CD4-positive, CD25-positive, alpha-beta regulatory T cell (primary cell): ENCODE measurements at places on chromosomes 5 and 9. TPM values are rescaled to one million over a fixed set of nuclear protein-coding genes. Genes with fewer than 3 reads are reported as not detected.

DNA sequence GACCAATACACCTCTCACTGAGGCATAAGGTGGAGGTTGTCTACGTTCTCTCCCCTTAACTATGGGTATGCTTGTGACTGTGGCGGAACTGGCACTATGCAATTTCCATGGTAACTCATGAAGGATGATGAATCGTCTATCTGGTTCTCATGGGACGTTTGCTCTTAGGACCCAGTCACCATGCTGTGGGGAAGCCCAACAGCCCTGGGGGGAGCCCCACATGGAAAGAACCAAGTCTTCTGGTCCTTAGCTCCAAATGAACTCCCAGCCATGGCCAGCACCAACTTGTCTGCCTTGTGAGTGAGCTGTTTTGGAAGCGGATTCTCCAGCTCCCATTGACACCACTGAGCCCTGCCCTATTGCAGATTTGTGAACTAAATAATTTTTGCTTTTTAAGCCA lies 188.7 kb upstream of the S1PR3 start:
- no peak for DNase-seq

GRCh38 chr5:36728697-36729543 lies 122.5 kb downstream of the SLC1A3 start:
- no peak for DNase-seq

GRCh38 chr5:139872851-139873794 lies 77.5 kb downstream of the PSD2 start:
- DNase-seq: no peak

FGF1 gene
- polyA plus RNA-seq: not detected

- DNase-seq: no peak
These were observed 124.8 kb downstream of the CRB2 start for GRCh38 chr9:123480791-123481190.

LHX3 gene
- polyA plus RNA-seq: not detected

DNA sequence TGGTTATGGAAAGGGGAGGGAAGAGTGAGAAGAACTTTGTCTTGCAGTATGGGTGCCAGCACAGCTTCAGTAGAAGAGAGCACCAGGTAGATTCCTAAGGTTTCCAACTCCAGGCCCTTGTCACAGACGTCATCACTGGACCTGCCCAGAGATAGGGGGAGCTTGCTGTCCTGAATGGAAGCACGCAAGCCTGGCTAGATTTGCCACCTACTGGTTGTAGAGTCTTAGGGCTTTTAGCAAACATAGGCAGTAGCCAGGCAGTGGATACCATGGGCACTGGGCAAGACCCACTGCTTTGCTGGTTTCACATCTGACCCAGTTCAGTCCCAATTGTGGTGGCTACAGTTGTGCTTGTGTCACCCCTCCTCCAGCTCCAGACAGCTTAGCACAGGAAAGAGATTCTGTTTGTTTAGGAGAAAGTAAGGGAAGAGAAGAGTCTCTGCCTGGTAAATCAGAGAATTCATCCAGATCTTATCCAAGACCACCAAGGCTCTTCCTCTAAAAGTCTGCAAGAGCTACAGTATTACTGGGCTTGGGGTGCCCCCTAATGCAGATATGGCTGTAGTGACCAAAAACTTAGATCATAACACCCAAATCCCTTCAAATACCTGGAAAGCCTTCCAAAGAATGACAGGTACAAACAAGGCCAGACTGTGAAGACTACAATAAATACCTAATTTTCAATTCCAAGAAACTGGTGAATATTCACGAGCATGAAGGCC lies 158.9 kb downstream of the HINT1 start:
- DNase-seq: no peak

TRIM36 gene
- polyA plus RNA-seq: not detected

GRCh38 chr5:139635606-139636206 lies 12.4 kb upstream of the CXXC5 start:
- DNase-seq: no peak

DNA sequence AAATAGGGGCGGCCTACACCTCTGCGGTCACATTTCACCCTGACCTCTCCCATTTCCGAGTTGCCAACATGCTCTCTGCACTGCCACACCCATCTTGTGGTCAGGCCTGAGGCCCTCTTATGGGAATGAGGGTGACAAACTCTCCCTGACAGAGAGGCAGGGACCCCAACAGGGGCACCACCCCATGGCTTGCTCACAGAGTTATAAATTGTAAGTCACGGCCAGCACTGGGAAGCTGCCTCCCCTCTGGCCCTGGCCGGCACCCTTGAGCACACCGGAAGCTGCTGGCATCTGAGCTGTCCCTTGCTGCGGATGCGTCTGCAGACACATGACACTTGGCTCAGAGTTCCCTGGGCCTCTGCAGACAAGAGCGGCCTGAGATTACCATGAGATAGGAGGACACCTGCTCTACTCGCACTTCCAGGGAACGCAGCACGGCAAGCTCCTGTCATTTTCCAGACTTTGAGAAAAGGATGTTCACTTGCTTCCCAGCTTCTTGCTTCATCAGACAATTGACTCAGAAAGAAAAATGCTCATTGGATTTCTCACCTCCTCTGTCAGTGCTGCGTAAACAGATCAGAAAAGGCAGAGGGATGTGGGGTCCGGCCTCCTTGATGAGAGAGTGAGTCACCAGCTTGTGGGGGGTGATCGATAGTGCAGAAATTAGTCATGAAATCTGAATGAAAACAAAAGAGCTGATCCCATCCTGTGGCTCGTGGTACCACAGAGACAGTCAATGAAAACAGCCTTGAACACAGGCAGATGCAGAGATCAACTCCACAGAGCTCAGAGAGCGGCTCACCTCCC lies 269.8 kb downstream of the SYK start:
- peak; percentile 55 for DNase-seq

GRCh38 chr5:3430691-3431090 lies 164.9 kb upstream of the IRX1 start:
- no peak for DNase-seq

DNA sequence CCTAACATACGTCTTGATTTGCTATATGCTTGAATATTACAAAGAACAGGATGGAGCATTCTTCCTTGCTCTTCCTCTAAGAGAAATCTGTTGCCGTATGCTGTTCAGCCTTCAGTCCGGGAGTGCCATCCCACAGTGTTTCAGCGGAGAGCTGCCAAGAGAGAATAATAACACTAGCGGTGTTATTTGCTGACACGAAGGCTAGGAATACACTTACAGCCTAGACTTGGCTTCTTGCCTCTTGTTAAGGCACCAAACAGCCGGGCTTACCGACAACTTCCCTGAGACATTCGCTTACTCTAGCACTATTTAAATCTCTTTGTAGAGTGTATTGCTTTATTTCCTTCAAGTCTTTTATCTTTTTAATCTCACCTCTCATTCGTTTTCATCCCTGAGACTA lies 31.4 kb downstream of the KCTD16 start:
- no peak for DNase-seq

DNA sequence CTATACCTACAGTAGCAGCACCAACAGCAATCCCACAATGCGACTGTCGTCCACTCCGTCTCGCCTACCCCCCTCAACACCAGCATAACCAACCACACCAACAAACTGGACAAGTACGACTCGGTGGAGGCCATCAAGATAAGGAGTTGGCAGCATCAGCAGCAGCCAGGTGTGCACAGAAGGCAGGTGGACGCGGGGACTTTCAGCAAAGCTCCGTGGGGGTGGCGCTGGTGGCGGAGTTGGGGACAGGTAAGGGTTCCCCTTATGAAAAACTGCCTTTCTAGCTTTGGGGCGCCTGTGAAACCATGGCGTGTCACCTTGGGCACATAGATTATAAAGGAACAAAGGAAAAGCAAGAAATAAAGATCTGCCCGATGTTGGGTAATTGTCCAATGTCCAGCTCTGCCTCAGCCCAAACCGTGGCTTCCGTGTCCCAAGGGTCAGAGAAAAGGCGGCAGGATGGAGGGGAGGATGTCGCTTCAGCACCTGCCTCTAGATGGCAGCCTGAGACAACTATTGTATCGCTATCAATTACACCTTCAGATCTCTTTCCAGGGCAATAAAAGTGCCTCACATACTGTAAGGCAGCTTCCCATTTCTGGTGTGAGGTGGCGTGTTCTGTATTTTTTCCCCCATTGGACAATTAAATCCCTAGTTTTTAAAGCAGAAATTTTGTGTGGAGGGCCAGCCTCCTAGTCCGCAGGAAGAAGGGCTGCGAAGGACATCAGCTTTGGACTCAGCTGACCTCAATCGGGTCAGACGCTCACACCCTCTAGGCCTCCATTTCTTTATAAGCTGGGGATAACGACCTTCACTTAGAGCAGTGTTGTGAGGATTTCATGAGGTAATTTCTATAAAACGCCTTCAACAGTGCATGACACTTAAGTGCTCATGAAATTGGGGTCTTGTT lies 58.8 kb downstream of the MTRR start:
- DNase-seq: peak; percentile 42

DNA sequence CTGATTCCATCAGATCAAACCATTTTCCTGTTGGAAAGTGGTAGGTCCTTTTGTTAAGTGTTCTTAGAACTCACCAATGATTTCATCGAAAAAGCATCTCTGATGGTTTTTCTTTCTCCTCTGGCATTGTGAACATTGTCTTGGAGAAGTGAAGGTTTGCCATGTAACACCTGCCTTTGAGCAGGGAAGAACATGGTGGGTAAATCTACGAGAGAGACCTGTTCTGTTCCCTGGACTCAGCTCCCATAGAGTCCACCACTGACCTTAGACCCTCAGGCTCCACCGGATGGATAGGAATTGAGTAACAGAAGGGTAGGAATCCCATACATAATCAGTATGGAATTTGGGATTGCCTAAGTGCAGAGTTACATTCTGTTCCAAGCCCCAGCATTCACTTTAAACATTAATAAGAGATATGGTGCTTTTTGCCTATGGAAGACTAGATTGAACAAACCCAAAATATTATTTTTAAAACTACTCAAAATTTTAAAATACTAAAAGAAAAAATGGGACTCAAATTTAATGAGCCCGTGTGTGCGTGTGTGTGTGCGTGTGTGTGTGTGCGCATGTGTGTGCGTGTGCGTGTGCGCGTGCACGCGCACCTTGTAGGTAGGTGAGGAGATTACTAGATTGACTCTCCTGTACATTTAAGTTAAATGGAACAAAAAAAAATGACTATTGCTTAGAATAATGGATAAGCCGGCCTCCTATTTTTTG lies 92.0 kb downstream of the C9orf152 start:
- DNase-seq: no peak

GADD45G gene
- polyA plus RNA-seq: 1.3 TPM

DNA sequence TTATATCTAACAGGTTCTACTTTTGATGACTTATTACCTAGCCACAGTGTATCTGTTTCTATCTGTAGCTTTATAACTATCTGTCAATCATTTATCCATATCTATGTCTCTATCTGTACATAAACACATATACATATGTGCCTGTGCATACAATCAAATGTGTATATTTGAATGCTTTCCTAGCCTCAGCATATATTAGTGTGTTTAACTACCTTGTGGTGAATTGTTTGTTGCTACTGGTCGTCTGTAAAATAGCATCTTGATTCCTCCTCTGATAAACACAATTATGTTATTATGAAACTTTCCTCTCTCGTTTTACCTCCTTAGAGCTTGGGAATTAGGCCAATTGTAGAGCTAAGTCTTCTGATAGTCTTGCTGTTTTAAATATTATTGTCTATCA lies 44.4 kb downstream of the PARP8 start:
- no peak for DNase-seq

GRCh38 chr5:53549792-53550191 lies 10.6 kb upstream of the NDUFS4 start:
- no peak for DNase-seq

DNAI1 gene
- polyA plus RNA-seq: not detected

GRCh38 chr9:128175102-128175563 lies 15.1 kb downstream of the BBLN start:
- no peak for DNase-seq

- DNase-seq: no peak
These were observed 71.4 kb upstream of the WDR41 start for GRCh38 chr5:77563475-77563874.

DNA sequence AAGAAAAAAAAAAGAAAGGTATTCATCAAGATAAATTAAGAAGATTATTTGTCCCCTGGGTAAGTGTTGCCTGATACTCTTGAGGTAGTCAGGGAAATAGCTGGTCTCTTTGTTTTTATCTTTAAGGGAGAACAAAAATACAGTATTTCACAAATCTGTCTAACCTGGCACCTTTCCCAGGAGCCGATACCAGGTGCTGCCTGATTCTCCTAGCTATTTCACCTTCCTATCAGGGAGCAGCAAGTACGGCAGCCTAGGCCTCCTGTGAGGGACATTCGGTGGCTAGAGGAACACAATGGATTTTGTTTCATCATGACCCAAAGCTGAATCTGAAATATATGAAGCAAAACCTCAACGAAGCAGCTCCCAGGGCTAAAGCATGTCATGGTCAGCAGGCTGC lies 86.0 kb downstream of the TARS1 start:
- no peak for DNase-seq

DNA sequence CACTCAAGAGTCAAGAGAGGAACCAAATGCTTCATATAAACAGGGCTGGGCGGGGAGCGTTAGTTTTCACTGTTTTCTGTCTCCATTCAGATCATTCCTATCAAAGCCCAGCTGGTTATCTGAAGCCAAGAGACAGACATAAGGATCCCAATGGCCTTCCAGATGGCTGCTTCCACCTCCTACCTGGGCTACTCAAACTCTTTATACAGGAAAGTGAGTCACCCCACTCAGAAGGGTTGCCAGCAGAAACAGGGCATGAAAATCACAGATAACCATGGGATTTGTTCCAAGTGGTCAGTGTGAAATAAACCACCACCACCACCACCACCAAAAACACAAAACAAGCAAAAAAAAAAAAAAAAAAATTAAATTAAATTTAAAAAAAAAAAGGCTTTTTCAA lies 5.5 kb downstream of the PRSS3 start:
- no peak for DNase-seq

FBP2 gene
- not detected for polyA plus RNA-seq

DNA sequence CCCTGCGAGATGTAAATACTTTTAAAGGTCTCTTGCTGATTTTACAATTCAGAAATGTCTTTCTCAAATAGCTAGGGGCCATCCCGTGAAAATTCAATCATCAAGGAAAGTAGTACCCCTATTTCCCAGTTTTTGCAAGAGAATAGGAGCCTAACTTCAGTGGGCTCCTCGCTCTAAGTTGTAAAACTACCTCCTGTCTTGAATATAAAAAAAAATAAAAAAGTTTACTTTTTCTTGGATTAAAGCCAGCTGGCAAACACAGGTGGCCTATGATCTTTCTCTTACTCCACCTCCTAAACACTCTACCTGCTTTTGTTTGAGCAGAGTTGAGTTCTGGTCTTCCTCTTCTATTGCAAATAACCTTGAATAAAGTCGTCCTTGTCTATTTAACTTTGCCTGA lies 79.4 kb downstream of the SLCO4C1 start:
- no peak for DNase-seq

- DNase-seq: no peak
These were observed 2139.6 kb upstream of the ACO1 start for GRCh38 chr9:30244877-30245276.

SAPCD2 gene
- 0.09 TPM for polyA plus RNA-seq

GPX3 gene
- 1.3 TPM for polyA plus RNA-seq

DNA sequence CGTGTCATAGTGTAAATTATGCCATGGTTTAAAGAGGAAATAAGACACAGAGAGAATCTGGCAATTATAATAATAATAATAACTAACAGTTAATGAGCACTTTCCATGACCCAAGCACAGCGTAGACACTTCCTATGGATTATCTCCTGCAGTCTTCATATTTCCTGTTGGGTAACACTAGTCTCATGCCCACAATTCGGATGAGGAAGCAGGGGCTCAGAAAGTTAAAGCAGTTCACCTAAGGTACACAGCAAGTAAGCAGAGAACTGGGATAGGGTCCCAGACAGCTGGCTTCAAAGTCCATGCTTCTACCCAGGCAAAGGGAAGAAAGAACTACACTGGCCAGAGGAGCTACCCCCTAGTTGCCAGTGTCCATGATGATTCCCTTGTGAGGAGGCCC lies 27.9 kb upstream of the TGFBI start:
- no peak for DNase-seq

NPDC1 gene
- 12.1 TPM for polyA plus RNA-seq
